ENCODE measurements at places on chromosomes 11 and 22. TPM values are rescaled to one million over a fixed set of nuclear protein-coding genes. Genes with fewer than 3 reads are reported as not detected.

Gene PCNX3
- total RNA-seq: 11.4 TPM

Gene LINC01488
- under 0.01 TPM for total RNA-seq

Gene OR10D3
- not detected for total RNA-seq

Gene E2F8
- 0.33 TPM for total RNA-seq

Gene LRRC10B
- 0.11 TPM for total RNA-seq

Gene SCO2
- 2.0 TPM for total RNA-seq

Gene C1QTNF5
- total RNA-seq: 80.2 TPM

Gene GDPD4
- total RNA-seq: not detected

Gene CCDC73
- under 0.01 TPM for total RNA-seq

Measured in dermis lymphatic vessel endothelial cell (primary cell).